ENCODE measurements at places on chromosomes 4 and X.

DNA sequence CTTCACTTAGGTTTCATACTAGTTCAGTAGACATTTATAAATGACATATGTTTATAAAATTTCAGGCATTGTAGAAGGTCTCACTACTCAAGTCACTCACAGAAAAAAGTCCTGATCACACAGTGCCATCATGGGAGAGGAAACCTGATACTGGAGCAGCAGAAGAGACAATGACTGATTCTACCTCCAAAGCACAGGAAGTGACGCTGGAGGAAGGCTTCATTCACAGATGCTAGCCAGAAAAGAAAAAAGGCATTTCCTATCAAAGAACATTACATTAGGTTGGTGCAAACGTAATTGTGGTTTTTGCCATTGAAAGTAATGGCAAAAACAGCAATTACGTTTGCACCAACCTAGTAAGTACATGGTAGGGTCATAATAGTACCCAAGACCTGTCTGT lies 79.5 kb downstream of the RASGEF1B start:
- DNase-seq, result no peak

DNA sequence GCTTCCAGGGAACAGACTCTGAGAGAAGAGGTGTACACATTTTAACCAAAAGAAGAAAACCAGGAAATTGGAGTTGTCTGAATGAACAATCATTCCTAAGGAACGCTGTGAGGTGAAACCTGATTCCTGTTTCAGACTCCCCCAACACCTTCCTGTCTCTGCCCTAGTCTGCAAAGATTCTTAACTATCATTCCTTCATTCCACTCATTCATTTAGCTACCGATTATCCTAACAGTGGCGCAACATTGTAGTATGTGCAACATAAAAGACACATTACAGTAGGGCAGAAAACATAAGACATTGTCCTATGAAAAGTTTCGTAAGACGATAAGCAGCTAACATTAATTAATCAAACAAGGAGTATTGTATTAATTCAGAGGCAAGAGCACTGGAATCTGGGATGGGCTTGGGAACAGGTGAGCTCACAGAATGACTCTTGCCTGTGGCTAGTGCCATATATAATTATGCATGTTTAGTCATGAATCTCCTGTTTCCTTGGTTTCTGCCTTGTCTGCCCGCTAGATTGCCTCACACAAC lies 23.8 kb upstream of the ADH7 start:
- no peak for DNase-seq

- DNase-seq, result no peak
Measured at GRCh38 chr4:26238778-26239679, 81.8 kb upstream of the RBPJ start.

DNA sequence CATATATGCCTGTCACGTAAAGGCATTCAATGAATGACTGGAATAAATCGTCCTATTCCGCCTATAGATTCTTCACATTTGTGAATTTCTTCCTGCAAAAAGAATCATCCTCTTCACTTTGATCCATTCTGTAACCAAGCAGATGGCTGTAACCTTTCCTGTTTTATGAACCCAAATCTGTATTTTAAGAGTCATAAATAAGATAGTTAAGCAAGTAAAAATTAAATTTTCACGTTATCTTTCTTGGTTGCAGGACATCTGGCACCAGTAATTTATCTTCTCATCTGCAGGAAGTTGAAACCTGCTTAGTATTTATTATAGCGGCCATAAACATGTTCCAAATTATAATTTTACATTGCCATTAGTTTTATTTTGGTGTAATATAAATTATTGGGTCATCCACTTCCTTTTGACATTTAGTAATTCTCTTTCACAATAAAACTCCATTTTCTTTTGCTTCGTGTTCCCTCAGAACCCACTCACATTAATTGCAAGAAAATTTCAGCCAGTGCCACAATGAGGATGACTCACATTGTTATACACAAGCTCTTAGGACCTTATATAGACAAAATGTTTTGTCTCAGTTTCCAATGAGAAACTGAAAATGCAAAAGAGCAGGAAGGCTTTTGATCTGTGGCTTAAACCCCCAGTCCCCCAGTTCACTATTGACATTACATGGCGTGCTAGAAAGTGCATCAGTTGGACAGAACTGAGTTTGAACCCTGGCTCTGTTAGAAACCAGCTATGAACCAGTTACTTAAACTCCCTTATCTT lies 51.1 kb downstream of the TMEM156 start:
- DNase-seq, result no peak

- no peak for DNase-seq
Measured at GRCh38 chr4:94567811-94568210, 116.1 kb downstream of the PDLIM5 start.

DNA sequence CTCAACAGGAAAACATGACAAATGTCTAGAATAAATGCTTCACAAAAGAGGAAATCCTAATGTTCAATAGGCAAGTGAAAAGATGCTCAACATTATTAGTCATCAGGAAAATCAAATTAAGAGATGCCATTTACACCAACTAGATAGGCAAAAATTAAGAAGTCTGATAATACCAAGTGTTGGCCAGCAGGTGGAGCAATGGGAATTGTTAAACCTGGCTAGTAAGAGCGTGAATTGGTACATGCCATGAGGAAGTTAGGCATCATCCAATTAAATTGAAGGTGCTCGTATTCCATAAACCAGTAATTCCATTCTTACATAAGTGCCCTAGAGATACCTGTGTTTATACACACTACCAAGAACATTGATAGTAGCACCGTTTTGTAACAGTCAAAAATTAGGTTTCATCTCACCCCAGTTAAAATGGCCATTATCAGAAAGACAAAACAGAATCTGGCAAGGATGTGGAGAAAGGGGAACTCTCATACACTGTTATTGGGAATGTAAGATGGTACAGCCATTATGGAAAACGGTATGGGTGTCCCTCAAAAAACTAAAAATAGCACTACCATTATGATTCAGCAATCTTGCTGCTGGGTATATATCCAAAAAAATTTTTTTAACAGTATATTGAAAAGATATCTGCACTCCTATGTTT lies 14.0 kb upstream of the ZCCHC18 start:
- DNase-seq, result no peak

All from stimulated activated CD4-positive, alpha-beta T cell treated with anti-CD3 and anti-CD28 coated beads, Interleukin-12 subunit alpha, Interleukin-12 subunit beta, amount 100 ng/mL, for 24 hours (primary cell).